ENCODE measurements at places on chromosomes 6 and 20. TPM values are rescaled to one million over a fixed set of nuclear protein-coding genes. Genes with fewer than 3 reads are reported as not detected.

The CGA gene
- 0.04 TPM for polyA plus RNA-seq

The ANKRD6 gene
- polyA plus RNA-seq, result 9.8 TPM

The MRPS26 gene
- polyA plus RNA-seq, result 60.8 TPM

The CFAP206 gene
- 0.15 TPM for polyA plus RNA-seq

The LHFPL5 gene
- 0.33 TPM for polyA plus RNA-seq

The COL12A1 gene
- polyA plus RNA-seq, result 90.9 TPM

The NUP43 gene
- polyA plus RNA-seq, result 27.2 TPM

The CLVS2 gene
- polyA plus RNA-seq, result 0.70 TPM

The PSORS1C1 gene
- 0.33 TPM for polyA plus RNA-seq

The ERVFRD-1 gene
- polyA plus RNA-seq, result 1.3 TPM

The TMEM151B gene
- polyA plus RNA-seq, result 3.2 TPM

The GABRR1 gene
- 0.06 TPM for polyA plus RNA-seq

The SEL1L2 gene
- polyA plus RNA-seq, result not detected

The OR2H1 gene
- polyA plus RNA-seq, result not detected
